Anterior cingulate cortex (tissue), 58 donors: ENCODE measurements at places on chromosomes 1 and 21.

DNA sequence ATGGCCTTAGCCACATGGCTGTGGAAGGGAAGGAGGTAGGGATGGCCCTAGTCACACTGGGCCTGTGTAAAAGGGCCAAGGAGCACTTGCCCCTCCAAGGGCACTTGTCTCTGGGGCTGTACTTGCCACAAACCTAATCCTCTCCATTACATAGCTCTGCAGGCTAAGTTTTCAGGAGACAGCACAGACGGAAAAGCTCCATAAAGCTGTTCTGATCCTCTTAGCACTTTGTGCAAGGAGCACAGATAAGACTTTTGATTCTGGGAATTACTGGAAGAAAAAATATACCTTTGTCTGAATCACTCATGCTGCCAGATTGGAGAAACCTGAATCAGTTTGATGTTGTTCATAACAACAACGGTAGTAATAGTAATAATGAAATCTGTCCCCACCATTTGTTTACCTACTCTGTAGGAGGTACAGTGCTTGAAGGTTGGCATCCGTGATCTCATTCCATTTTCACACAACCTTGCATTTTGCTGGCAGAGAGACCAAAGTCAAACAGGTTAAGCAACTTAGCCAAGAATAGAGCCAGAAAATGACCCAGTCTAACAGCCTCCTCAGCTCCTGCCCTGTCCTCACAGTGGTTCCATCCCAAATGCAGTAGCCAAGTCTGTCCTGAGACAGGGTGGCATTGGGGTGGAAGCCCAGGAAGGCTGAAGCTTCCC, 207.1 kb downstream of the ROR1 start:
- no peak for DNase-seq

DNA sequence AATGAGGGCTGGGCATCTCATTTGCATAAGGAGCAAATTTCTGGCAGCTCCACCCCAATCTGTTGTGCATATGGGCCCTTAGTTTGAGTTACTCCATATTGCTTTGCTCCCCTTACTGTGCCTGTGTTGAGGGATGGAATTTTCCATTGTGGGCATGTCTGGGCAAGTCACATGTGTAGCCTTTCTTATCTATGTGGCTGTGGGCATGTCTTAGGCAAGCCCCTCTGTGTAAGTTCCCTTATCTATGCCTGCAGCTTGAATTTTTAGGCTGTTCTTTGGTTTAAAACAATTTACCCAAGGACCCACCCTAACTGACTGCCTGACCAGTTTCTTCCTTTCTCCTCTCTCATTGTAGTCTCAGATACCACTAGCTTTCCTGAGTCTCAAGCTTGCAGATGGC, 405.7 kb upstream of the NCAM2 start:
- no peak for DNase-seq

GRCh38 chr1:243806310-243806709, 43.7 kb downstream of the AKT3 start:
- no peak for DNase-seq

DNA sequence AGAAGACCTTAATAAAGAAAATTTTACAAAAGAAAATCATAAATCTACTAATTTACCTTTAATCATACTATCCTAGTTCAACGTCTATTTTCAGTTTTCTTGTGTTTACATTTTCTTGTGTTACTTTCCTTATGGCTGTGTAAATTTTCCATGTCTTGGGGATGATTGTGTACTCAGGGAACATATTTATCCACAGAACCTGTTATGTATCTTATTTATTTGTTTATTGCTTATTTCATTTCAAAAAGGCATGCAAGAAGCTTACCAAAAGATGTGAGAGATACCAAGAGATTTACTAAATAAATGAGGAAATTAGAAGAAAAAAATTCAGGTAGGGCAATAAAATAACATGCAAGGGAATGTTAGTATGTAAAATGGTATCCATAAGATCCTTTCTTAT, 22.8 kb downstream of the PBX1 start:
- no peak for DNase-seq

- DNase-seq, result no peak
Observed at GRCh38 chr1:15178571-15179484, 25.3 kb downstream of the TMEM51 start.

- no peak for DNase-seq
Observed at GRCh38 chr1:193540511-193540910, 354.1 kb upstream of the B3GALT2 start.

DNA sequence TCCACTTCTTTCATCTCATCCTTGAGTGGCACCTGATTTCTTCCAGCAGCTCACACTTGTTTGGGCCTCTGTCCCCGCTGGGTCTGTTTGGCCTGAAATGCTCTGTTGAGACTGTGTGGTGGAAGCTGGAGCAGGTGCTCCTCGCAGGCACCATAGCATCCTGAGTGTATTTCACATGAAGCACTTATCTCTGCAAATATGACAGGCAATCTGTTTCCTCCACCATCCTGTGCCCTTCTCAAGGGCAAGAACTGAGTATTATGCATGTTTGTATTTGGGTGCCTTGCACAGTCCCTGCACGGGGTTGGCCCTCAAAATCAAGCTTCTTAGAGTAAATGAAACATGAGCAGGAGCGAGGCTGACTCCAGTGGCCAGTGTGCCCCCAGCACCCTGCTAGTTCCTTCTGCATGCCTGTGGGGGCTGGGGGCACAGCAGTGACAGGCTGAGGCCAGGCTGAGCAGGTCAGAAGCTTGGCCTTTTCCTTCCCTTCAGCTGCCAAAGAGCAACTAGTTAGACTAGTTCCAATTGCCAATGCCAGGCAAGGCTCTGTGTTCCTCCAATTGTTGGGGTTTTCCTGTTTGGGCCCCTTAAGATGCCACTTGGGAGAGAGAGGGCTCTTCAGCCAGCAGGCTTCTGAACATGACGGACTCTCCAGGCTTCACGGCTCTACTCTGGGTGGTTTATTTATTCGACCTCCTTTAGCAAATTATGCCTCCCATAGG, 129.6 kb upstream of the ATP1A1 start:
- DNase-seq, result no peak

DNA sequence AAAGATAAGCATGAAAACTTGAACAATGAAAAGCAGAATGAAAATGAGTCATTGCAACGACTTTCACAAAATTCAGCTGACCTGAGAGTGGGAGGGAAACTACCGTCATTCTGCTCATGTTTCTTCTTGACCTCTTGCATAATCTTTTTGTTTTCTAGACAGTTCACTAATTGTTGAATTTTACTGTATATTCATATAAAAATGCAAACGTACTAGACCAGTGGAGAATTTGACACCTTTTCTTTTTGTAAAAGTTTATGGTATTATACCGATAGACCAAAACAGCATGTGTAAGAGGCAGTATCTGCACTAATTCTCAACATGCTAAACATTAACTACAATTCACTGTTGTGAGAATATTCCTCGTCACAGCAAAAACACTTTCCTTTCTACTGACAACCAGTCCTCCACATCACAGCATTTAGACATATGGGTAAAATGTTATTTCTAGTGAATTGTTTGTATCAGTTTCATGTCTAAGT, 137.8 kb downstream of the GREM2 start:
- DNase-seq, result no peak

GRCh38 chr1:246083416-246083815, 423.7 kb downstream of the SMYD3 start:
- no peak for DNase-seq

- DNase-seq, result no peak
Observed at GRCh38 chr1:64882574-64883255, 83.6 kb downstream of the JAK1 start.

DNA sequence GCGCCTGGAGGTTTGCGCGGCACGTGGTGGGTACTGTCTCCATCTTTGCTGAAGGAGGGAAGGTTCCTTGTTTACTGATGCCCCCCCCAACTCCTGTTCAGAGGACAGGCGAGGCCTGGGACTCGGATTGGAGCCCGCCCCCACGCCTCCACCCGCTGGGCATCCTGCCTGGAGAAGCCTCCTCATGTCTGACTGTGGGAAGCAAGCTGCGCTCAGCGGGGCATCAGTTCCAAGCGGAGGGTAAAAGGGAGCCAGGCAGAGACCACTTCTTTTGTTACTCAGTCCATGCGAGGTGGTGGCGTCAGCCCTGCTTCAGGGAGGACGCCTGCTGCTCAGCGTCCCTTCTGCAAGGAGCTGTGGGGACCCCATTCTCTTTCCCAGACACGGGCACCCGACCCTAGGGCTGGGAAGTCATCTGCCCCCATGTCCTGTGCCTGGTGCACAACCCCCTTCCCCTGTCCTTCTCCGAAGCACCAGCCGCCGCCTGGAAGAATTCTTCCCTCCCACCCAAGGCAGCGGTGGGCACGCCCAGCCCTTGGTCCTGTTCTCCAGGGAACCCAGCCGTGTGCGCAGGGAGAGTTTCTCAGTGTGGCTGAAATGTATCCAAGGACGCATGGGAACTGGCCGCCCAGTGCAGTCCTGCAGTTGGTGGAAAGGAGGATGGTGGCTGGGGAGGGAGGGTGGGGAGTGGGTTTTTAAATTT, 414.0 kb downstream of the CAMTA1 start:
- DNase-seq, result no peak

- peak; percentile 33 for DNase-seq
Observed at GRCh38 chr1:167617153-167618147, 12.6 kb upstream of the RCSD1 start.

- no peak for DNase-seq
Observed at GRCh38 chr1:23556635-23557470, 2.4 kb downstream of the ID3 start.

GRCh38 chr1:38925391-38925790, 16.2 kb downstream of the RHBDL2 start:
- no peak for DNase-seq

- DNase-seq, result no peak
Observed at GRCh38 chr21:42214921-42215320, 4.0 kb upstream of the ABCG1 start.

GRCh38 chr1:58670181-58670580, 29.7 kb downstream of the MYSM1 start:
- no peak for DNase-seq

- no peak for DNase-seq
Observed at GRCh38 chr1:153679337-153680119, 1.0 kb downstream of the NPR1 start.

DNA sequence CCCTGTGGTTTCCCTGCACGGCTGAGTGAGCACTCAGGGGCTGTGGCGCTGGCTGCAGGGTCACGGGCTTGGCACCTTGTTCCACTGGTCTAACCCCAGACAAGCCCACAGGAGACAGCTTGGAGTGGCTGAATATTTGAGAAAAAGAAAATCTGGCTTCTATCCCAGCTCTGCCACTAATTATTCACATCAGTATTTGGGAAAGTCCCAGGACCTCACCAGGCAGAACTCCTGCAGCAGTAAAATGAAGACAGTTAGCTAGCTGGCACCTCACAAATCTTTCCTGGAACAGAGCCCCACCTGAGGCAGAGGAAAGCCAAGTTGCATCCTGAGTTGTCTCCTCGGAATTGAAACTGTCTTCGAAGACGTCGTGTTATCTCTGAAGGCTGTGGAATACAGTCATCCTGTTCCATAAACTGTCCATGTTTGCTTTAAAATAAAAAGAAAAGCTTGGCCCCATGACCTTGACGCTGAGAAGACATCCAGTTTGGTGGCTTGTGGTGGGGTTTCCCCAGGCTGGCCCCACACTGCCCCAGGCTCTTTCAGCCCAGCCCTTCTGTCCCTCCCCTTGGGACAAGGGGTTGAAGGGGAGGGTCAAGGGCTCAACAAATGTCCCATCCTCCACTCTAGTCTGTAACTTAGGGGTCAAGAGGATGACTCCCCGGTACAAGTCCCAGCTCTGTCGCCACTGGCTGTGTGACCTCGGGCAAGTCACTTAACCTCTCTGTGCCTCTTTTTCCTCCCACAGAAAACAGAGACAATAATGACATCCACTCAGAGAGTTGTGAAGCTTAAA, 93.8 kb upstream of the TMPRSS2 start:
- no peak for DNase-seq

DNA sequence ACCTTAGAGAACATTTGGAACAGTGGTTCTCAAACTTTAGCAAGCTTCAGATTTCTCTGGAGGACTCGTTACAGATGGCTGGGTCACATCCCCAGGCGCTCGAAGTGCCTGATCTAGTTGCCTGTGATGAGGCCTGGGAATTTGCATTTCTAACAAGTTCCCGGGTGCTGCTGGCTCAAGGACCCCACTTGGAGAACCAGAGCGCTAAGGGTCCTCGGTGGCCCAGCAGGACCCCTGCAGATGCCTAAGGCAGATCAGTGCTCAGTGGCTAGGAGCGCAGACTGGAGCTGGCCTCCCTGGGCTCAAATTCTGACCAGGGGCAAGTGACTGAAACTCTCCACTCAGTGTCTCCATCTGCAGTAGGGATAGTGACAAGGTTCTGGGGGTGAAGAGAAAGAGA, 208.2 kb downstream of the DYRK1A start:
- DNase-seq, result no peak

- no peak for DNase-seq
Observed at GRCh38 chr1:67270541-67270940, 37.1 kb upstream of the IL12RB2 start.

- no peak for DNase-seq
Observed at GRCh38 chr1:155277902-155278688, 832 bp downstream of the HCN3 start.

DNA sequence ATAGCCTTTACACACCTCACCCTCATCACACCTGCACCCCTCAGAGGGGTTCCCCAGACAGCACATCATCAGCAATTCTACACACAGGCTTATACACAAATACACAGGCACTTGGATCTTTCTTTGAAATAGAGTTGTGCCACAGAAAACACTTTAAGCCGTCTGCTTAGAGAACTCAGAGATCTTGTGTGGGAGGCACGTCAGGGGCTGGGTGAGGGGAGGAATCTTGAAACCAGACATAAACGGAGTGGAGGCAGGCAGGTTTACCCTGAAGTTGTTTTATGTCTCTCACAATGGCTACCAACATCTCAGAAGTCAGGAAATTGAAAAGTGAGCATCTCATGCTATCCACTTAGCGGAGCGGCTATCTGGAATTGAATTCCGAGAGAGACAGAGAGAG, 151.9 kb upstream of the GJB5 start:
- peak; percentile 0 for DNase-seq

DNA sequence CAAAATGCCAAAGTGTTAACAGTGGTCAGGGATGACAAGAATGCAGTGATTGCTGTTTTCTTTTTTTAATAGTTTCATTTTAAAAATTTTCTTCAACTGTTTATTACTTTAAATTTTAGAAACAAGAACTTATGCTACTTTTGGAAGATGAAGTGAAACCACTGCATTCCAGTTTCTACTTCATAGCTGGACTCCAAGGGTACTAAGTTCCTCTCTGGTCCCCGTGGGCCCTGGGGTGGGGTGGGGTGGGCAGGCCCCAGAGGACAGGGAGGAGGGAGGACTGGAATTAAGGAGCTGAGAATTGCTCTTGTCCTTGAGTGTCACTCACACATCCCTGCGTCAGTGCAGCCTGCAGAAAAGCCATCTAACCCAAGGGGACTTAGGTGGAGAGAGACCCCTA, 97.3 kb downstream of the RAVER2 start:
- no peak for DNase-seq

- no peak for DNase-seq
Observed at GRCh38 chr1:6473974-6474814, 8.2 kb upstream of the TNFRSF25 start.

DNA sequence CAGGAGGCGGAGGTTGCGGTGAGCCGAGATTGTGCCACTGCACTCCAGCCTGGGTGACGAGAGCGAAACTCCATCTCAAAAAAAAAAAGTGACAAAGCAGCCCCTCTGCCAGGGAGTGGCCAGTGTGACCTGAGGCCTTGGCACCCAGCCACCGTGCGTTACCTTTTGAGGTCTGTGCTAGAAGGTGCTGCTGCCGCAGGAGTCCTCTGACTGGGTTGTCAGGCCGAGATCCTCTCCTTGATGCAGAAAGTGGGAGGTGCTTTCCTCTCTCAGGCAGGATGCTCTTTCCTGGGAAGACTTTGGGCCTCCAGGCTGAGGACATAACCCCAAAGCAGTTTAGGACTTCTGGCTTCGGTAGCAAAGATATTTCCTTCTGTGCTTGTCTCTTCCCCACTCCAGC, 280.5 kb upstream of the VAMP3 start:
- no peak for DNase-seq
